Naive thymus-derived CD4-positive, alpha-beta T cell (primary cell): ENCODE measurements at places on chromosomes 16 and 17.

DNA sequence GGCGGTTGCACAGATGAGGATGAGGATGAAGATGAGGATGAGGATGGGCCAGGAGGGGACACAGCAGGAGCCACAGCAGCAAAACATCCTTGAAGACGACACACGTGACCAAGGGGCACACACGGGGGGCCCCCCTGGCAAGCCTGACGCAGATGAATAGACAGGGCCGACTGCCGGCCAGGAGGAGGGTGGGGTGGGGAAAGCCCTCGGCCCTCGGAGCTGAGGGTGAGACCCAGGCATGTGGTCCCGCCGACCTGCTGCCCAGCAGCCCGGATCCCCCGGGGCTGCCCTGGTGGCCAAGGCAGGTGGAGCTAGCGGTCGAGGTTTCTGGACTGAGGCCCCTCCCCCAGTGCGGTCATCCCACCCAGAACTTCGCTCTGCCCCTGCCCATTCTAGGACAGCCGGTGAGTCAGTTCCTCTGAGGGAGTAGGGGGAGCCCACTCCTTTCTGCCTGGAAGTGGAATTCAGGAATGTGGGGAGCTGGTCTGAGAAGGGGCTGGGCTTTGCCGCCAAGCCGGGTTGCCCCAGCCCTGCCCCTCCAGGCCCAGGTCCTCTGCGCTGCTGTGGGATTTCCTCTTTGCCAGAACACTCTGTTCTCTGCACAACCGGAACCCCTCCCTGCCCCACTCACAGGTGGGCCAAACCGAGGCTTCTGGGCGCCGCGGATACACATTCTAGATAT, 9.9 kb downstream of the CYGB start:
- DNase-seq = peak; percentile 63

DNA sequence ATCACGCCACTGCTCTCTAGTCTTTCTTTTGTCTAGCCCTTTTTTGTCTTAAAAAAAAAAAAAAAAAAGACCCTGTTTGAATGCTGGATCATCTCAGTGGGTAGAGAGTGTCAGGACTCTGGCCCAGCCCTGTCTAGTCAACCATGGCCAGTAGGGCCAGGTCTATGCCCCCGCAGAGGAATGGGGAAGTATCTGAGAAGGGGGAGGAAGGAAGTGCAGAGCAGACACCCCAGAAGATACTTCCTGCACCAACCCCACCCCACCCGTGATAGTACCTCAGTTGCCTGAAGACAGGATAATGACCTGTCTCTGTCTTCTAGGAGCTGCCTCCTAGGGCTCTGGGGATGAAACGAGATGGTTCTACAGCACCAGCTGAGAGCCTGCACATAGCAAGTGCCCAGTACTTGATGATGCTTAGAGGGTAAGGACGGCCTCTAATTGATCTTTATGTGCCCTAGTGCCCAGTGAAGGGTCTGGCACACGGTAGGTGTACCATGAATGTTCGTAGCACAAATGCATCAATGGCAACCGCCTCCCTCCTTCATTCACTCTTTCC, 55.4 kb downstream of the ABAT start:
- no peak for DNase-seq

GRCh38 chr16:78763821-78764440, 664.5 kb downstream of the WWOX start:
- DNase-seq = no peak

GRCh38 chr17:17503566-17504130, 7.5 kb upstream of the RASD1 start:
- DNase-seq = no peak

- DNase-seq = no peak
These were observed 7.6 kb downstream of the SLC25A10 start for GRCh38 chr17:81719410-81720266.

- DNase-seq = no peak
These were observed 20.9 kb upstream of the ABCC1 start for GRCh38 chr16:15928261-15929104.

DNA sequence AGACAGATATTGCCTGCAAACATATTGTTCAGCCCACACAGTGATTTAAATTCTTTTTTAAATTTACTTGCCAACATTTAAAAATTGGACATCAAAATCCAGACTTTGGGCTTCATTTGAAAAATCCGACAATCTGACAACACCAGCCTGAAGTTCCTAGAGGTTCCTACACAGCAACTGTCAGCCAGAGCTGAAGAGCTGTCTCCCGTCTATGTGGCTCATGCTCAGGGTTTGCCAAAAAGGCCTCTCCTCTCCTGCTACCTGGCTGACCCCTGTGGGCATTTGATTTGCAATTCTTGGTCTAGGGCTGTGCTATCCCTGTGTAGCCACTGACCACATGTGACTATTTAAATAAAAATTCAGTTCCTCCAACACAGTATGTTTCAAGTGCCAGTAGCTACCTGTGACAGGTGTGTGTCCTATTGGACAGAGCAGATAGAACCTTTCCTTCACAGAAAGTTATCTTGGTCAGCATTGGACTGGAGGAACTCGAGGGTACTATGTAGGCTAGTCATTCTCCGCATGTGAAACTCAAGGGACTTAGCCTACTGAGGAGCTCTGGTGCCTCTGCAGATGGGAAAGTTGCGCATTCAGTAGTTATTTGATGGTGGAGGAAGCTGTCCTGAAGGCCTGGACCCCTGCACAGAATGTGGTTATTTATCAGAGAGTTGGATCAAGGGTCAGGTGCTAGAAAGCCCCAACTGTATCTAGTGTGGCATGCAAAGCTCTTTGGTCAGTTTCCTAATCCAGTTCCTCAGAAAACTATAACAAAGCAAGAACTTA, 2.7 kb downstream of the LYRM1 start:
- no peak for DNase-seq
